ENCODE measurements at places on chromosomes 1 and 21.

DNA sequence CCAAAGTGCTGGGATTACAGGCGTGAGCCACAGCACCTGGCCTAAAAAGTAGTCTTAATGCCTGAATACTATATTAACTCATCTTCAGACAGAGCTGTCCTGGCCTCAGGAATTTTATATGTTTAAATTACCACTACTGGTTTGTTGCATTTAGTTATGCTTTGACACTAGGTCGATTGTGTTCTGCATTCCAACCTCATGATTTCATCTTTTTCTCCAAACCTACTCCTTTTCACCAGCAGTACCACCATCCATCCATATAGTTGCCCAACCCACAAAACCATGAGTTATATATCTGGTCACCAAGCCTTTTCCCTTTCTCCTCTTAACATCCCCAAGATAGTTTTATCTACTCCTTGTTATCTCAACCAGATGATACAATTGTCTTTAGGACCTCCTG, 22.6 kb downstream of the FMO5 start:
- no peak for DNase-seq

- DNase-seq: no peak
These were observed 211.7 kb downstream of the GRIK3 start for GRCh38 chr1:36822648-36823047.

- no peak for DNase-seq
These were observed 37.2 kb downstream of the YARS1 start for GRCh38 chr1:32780005-32780404.

- no peak for DNase-seq
These were observed 44.1 kb downstream of the SLC66A1 start for GRCh38 chr1:19356266-19356665.

- no peak for DNase-seq
These were observed 40.9 kb downstream of the IGSF21 start for GRCh38 chr1:18148461-18148860.

DNA sequence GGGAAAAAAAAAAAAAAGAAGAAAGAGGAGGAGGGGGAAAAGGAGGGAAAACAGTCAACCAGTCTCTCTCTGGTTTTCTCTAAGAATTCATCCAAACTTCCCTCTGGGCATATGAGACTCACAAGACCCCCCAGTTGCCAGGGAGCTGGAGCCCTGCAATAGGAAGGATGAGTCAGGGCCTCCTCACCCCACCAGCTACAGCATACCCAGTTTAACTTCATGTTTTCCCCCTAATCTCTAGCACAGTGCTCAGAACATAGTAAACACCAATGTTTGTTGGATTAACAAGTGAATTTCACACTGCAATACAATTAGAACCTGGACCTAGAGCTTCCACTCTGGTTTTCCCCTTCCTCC, 7.8 kb downstream of the F11R start:
- DNase-seq: peak; percentile 32

DNA sequence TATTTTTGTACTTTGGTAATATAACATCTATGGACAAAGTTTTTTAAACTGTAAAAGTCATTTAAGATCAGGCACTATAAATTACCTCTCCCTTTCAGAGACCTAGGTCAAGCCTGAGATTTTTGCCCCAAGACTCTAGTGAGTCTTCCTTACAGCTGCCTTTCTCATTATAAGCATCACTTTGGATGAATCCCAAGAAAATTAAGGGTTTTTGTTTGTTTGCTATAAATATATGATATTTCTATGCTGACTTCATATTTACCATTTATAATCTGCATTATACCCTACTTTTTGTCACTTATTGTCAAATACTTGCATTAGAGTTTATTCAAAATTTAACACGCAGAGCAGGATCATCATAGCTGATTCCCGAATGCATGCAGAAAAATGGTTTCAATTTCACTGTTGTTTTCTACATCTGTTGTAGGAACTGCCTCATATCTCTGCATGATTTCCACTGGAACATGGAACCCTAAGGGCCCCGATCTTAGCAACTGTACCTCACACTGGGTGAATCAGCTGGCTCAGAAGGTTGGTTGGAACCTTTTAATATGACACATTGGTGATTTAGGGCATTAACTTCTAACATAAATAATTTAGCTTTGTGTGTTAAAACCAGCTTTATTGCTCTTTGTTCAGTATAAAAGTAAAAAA, 150.0 kb downstream of the ADGRL2 start:
- DNase-seq: no peak

DNA sequence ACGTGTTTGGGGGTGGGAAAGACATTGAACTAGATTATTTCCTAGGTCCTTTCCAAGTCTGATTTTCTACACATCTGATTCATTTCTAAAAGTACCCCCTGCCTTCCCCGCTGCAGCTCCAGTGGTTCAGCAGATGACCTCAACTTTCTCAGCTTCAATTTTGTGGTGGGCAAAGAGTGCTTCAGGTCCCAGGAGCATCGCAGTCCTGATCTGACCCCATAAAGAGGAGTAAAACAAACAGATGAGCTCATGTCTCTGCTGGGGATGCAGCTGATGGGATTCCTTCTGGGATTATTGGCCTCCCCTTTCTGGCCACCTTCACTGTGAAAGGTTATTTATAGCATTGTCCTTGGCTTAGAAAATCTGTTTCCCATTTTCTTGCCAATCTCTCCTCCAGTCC, 337.0 kb upstream of the PLXNA2 start:
- no peak for DNase-seq

DNA sequence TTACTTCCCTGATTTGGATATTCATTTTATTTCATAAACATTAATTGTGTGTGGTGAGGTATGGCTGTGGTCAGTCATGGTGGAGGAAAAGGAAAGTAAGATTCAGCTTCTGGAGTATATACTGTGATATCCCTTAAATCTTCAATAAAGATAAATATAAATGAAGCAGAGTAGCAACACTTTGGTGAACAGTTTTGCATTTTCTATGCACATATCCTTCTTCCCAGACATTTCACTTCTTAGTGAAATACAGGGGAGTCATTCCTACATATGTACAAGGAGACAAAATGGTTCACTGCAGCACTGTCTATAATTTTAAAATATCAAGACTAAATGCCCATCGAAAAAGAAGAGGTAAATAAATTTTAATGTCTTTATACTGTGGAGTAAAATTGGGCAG, 61.3 kb downstream of the DISP1 start:
- no peak for DNase-seq

- no peak for DNase-seq
These were observed 52.9 kb downstream of the MATN1 start for GRCh38 chr1:30670240-30671060.

- DNase-seq: no peak
These were observed 44.1 kb upstream of the BCL10 start for GRCh38 chr1:85320371-85321131.

DNA sequence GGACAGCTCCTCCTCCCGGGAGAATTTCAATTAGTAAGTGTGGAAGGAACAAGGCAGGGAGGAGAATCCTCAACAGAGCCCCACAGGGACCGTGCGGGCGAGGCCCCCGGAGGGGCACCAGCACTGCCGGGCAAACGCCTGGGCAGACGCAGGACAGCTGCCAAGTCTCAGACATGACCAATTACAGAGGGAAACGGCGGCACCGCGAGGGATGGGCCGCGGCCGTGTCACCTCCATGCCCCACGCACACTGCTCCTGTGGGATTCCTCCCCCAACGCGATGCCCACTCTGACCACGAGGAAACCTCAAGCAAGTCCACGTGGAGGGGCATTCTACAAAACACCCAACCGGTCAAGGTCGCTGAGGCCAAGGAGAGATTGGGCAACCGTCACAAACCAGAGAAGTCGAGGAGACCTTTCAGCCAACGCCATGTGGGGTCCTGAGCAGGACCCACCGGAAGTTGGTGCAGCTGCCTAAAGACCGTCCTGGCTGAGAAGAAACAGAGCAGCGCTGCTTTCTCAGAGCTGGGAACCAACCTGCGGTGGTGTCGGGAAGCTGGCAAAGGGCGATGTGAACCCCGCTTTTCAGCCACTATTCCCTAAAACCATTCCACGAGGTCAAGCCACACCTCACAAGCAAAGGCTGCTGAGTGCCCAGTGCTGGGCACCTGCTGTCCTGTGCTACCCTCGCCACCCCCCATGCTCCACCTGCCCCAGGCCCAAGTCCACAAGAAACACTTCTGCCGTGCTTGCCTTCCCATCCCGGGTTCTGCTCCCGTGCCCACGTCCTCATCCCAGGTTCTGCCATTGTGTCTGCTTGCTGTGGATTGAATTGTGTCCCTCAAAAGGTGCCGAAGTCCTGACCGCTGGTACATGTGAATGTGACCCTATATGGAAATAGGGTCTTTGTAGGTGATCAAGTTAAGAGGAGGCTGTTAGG, 1.4 kb upstream of the KRTAP10-4 start:
- DNase-seq: no peak

DNA sequence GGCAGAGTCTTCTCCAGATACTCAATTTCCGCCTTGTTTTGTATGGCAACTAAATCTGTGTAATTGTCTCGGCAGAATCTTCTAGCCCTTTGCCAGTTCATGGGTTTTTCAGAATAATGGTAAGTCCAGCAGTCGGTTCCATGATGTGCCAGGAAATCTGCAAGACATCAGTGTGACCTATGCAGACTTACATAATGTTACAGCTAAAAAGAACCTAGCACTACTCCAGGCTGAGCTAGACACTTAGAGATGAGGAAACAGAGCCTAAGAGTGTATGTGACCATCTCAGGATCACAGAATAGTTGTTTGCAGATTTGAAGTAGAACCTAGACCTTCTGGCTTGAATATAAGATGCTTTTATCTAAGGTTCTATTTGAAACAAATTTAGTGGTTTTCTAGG, 2.8 kb downstream of the SELL start:
- no peak for DNase-seq

GRCh38 chr1:152869808-152870419, 8.2 kb upstream of the SMCP start:
- DNase-seq: no peak

- no peak for DNase-seq
These were observed 423.3 kb upstream of the ADGRL2 start for GRCh38 chr1:81377406-81377805.

- DNase-seq: no peak
These were observed 101.8 kb downstream of the PRDM16 start for GRCh38 chr1:3170561-3171453.

GRCh38 chr1:31670593-31670964, 25.9 kb upstream of the PEF1 start:
- no peak for DNase-seq

DNA sequence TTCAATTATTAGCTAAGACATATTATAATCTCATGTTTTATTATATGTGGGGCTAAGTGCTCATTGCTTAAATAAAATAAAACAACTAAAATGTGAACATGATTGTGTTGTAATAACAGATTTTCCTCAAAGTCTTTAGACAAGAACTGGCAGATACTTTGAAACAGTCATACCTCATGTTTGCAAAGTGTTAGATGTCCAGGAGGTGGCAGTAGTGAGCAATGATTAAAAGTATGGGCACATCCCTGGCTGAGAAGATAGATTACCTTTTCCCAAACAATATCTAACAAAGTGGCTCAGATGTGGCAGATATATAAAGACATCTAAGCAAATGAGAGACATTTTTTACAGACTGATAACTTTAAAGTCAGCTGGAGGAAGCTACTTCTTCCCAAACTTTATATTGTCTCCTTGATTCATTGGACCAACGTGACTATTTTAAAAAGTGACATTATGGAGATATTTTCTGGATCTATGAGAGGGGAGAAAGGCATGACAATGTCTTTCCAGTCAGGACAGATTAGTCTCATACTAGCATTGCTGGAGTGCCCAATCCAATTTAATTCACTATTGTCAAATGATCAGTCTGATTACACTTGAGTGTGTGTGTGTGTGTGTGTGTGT, 269.8 kb downstream of the S1PR1 start:
- DNase-seq: no peak

GRCh38 chr1:218207194-218207593, 77.9 kb upstream of the RRP15 start:
- DNase-seq: no peak
